Thoracic aorta (tissue), 2 donors: ENCODE measurements at places on chromosomes 2 and 18.

- DNase-seq = no peak
Observed at GRCh38 chr2:43114210-43114609, 112.2 kb downstream of the ZFP36L2 start.

DNA sequence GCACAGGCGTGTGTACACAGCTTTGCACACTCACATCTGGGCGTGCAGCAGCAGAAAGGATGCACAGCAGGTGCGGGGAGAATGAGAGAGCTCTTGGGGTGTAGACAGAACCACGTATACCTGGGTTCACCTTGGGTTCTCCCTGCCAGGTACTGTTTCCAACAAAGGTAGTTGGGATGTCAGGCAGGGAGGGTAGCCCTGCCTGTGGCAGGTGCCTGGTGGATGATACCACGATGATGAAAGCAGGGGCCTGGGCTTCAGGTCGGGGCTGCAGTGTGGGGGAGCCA lies 6.5 kb upstream of the ARID5A start:
- no peak for DNase-seq

DNA sequence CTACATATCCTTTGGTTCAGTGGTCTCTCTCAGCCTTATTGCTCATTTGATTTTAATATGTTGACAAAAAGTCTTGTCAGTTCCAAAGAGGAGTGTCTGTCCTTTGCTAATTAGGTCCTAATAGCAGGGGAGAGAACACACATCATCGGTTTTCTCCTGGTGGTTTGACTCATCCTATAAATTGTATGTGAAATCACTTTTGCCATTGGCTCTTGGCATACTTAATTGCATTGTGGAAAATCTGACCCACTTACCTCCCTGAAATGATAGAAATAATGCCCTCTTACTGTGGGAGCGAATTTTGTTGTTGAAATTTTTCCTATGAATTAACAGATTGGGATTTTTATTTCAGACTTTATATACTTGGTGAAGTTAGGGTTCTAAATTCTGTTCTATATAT lies 58.3 kb downstream of the MTCL1 start:
- DNase-seq = no peak

DNA sequence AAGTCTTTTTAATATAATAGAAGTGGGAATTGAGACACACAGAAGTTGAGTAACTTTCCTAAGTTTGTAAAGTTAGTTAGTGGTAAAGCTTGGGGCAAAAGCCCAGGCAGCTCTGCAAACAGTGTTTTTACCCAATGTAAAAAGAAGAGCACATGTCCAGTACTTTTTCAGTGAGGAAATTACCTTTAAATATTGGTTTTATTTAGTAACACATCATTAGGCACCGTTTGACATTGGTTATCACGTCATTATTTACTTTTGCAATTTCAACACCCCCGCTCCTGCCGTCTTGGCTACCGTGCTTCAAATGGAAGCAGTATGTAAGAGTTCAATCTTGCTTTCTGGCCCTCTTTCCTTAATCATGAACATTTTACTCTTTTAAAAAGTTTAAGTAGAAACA lies 807.9 kb downstream of the EPHA4 start:
- no peak for DNase-seq

- DNase-seq = no peak
Observed at GRCh38 chr2:62224976-62225375, 29.1 kb downstream of the B3GNT2 start.

DNA sequence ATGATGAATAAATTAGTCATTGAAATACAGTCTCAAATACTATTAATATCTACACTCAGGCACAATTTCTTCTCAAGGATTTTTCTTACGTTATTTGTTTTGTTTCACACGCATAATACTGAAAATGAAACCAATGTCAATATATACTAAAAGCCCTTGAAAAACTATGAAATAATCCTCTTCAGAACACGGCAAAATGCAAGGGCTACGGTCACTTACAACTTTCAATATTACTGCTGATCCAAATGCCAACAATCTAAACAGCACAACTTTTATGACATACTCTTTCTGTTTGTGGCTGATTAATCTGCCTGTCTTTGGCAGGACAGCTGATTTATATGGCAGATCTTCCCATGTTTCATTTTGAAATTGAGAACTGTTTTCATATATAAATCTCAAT lies 68.3 kb downstream of the LRPPRC start:
- DNase-seq = no peak
